A549 (cell line): ENCODE measurements at places on chromosomes 1 and 21. TPM values are rescaled to one million over a fixed set of nuclear protein-coding genes. Genes with fewer than 3 reads are reported as not detected.

GRCh38 chr1:3561702-3562101, 49.6 kb downstream of the MEGF6 start:
- no peak for DNase-seq

DNA sequence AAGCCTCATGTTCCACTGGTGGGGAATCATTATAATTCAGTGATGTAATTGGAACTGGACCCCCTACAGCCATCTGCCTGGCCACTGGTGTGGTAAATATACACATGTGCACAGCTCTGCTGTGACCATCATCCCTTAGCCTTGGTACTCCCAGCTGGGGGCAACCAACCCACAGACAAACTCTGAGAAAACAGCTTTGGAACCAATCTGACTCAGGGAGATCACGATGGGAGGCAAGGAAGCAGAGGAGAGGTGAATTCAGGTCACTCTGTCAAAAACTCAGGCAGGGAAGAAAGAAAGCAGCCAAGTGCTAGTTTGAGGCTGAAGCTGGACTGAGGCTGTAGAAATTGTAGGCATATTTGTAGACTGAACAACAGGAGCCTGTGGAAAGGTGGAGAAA, 197.8 kb upstream of the GALNT2 start:
- DNase-seq = no peak

DNA sequence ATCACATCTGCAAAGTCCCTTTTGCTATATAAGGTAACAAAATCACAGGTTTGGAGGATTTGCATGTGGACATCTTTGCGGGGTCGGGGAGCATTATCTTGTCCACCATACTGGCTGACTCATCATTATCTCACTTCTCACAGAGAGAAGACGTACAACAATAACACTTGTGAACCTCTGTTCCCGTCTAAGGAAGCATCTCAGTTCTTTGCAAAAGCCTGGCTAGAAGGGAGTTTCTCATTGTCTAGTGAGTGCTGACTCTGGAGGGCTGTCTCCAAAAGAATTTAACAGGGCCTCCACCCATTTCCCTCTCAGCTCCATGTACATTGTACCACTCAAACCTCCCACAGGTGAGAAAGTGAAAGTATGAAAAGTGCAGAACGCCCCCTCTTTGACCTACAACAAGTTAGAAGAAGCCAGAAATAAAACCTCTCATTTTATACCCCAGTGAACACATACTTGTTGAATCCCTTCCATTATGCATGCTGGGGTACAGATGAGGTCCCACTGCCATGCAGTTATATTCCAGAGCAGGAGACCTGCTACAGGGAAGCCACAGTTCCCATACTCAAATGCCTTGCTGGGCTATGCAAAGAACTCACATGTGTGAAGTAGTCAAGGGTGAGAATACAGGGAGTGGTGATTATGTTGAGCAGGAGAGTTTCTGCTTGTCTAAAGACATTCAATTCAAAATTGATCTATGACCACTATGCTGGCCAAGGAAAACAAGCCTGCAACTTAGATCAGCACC, 121.7 kb upstream of the PRDX6 start:
- no peak for DNase-seq

DNA sequence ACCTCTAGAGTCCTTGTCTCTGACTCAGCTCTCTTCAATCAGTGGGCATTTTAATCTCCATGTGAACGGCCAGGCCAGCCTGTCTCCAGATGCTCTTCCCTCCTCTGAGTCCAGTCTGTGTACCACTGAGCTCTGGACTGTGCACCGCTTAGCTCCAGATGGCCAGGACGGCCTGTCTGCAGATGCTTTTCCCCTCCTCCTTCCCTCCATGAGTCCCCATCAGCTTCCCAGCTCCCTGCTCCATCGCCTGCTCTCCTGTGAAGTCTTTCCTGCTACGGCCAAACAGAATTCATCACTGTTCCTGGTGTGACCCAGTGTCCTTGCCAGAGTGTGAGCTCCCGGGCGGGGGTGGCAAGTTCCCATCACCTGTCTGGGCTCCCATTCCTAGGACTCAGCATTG, 42.0 kb downstream of the STUM start:
- DNase-seq = no peak

GRCh38 chr1:15835205-15835740, 12.2 kb upstream of the SPEN start:
- DNase-seq = no peak

- no peak for DNase-seq
These were observed 10.6 kb downstream of the SOD1 start for GRCh38 chr21:31670070-31670469.

- no peak for DNase-seq
These were observed 76.7 kb upstream of the SCCPDH start for GRCh38 chr1:246647513-246647912.

- no peak for DNase-seq
These were observed 352.0 kb upstream of the KAZN start for GRCh38 chr1:14246471-14246870.

GRCh38 chr21:28309596-28309995, 683.1 kb downstream of the LTN1 start:
- no peak for DNase-seq

DNA sequence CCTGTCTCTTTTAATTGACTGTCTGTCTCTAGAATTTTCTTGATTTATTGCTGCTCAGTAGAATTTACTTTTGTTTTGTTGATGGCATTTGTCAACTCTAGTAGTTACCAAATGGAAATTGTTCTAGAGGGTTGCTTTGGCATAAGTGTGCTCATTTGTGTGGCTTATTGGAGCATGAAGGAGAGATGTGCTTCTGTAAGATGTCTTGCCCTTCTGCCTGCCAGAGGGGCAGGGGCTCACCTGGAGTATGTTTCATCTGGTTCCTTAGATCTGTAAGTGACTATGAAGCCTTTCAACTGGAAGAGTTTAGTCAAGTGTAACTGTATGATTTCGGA, 345.5 kb downstream of the DISC1 start:
- no peak for DNase-seq

GRCh38 chr1:200590001-200590400, 30.6 kb downstream of the KIF14 start:
- DNase-seq = no peak

- DNase-seq = no peak
These were observed 142.0 kb upstream of the ATP1B1 start for GRCh38 chr1:168964478-168964877.

DNA sequence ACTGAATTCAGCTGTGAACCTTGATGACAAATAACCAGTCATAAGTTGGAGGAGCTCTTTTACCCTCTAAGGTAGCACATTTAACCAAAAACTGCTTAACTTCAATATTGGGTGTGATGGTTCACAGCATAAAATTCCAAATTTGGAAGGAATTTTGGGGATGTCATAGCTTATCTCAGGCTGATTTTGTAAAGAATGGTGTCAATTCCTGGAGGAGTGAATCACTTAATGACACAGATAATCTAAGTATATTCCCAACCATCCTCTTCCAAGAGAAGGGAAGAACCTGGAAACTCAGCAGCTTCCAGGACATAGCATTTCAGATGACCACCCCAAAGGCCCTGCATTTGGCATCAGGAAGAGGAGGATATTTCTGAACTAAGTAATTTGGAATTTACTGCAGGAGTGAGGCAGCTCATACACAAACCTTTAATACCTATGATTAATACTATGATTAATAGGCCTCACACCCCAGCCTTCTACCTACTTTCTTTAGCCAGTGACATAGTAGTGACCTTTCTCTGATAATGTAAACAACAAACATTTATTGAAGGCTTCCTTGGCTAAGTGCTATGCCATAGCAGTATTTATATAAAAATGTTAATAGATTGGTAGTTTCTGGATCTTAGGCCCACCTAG, 14.5 kb downstream of the GLUL start:
- DNase-seq = no peak

DNA sequence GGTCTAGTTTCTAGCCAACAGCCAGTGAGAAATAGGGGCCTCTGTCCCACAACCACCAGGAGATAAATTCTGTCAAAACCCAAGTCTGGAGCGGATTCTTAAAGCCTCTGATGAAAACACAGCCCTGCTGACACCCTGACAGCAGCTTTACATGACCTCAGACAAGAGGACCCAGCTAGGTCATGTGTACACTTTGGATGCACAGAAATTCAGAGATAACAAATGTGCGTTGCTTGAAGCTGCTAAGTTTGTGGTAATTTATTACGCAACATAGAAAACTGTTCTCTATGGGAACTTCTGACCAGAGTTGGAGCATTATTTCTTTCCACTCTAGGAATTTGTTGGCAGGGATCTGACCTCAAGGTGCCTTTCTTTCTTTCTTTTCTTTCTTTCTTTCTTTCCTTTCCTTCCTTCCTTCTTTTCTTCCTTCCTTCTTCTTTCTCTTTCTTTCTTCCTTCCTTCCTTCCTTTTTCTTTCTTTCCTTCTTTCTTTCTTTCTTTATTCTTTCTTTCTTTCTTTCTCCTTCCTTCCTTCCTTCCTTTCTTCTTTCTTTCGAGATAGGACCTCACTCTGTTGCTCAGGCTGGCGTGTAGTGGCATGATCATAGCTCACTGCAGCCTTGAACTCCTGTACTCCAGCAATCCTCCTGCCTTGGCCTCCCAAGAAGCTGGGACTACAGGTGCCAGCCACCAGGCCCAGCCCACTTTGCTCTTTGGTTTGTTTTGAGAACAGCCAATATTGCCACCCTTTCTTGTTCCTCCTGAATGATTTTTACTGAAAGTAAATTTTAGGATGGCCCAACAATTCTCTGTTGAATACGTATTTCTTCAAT, 14.9 kb upstream of the HMGCS2 start:
- DNase-seq = no peak

- no peak for DNase-seq
These were observed 3.9 kb upstream of the P3R3URF start for GRCh38 chr1:46180082-46180616.

DNA sequence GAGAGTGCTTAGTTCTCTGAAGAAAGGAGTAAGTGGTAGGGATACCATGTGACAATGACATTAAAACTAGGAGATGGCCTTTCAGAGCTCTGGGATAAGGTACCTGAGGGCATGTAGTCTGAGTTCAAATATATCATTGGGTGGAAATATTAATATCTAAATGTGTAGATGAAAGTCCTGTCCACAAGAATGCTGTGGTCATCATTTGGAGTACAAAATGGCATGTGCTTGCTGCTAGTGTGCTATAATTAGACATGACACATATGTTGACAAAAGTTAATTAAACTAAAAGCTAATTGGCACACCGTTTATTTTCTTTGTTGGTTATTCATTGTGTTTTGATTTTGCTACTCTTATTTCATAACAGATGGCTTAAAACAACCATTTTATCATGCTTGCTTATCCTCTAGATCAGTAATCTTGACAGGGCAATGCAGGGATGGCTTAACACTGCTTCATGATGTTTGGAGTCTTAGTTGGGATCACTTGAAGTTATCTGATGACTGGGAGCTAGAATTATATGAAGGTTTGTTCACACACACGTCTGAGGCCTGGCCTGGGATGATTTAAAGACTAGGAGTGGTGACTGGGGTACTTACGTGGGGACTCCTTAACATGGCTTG, 31.0 kb downstream of the CC2D1B start:
- no peak for DNase-seq

DNA sequence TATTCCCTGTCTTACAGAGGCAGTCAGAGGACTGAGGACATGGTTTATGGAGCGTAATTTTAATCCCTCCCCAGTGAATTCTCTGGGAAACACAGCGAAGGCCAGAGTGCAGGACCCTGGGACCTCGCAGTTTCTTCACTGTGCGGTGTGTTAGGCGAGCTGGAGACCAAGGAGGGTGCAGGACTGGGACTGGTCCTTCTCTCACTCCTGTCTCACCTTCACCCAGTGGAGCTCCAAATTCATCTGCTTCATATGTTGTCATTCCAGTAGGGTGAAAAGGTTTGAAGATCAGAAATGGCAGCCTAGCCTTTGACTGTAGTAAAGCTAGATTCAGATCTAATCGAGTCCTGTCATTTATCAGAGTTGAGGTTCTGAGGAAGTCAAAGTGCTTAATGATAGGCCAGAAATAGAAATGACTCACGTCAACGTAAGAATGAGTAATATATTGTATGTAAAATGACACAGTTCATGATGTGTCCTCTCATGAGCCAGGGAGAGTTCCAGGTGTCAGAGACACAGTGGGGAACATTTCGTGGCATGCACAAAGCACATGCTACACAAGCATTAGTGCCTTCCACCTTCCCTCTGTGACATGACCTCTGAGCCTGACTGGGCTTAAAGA, 647.5 kb downstream of the SMYD3 start:
- peak; percentile 8 for DNase-seq

- peak; percentile 74 for DNase-seq
These were observed 43.0 kb downstream of the PLXNA2 start for GRCh38 chr1:208201229-208201628.

DNA sequence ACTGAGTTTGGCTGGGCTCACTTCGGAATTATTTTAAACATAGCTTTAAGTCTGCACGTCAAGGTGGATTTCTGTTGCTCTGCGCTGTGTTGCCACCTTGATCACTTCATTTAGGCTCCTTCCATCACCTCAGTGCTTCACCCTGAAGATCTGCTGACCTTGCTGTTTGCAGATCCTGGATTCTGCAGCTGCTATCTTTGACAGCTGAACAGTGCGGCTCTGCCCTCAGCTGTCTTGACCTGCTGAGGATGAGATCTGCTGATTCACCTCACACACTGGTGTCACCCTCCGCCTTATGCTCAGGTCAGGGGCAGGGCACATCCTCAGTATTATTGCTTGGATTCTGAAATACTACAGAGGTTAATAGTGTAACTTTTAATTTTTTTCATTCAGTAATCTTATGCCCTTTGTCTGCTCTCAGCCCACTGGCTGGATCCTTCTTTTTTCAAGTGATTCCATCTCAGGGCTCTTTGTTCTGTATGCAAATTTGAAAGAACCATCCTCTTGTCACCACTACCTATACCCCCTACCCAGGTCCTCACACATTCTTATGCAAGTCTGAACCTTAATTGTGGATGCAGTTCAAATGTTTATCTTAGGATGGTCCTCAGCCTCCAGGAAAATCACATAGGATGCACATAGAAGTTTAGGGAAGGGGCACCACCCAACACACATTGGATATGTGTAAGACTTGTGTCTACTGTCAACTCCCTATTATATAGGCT, 364.0 kb downstream of the OLFM3 start:
- DNase-seq = no peak

DNA sequence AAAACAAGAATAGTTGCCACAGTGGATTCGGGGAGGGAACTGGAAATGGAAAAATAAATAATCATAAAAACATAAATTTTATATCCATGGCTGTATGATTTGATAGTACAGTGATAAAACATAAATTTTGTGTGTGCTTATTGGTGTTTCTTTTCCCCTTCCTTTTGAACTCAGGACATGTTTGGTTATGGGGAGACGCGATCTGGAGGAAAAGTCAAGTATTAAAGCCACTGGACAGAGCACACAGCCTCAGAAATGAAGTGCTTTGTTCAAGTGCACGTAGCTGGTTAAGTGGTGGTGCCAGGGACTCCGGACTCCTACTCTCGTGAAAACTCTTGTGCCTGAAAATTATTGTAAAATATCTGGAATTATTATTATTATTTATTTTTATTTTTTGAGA, 9.7 kb upstream of the HMGCS2 start:
- no peak for DNase-seq

The PRR9 gene
- not detected in 3 replicates for polyA plus RNA-seq

The F5 gene
- 0.03 to 0.04 TPM (median 0.04 TPM) in 3 replicates for polyA plus RNA-seq

The TAS1R3 gene
- 0.14 to 0.24 TPM (median 0.15 TPM) in 3 replicates for polyA plus RNA-seq

The DMBX1 gene
- 1.1 to 2.2 TPM (median 1.7 TPM) in 3 replicates for polyA plus RNA-seq

The NBPF12 gene
- polyA plus RNA-seq = 7.1 to 7.9 TPM (median 7.4 TPM) in 3 replicates

The DCST2 gene
- polyA plus RNA-seq = 0.23 to 0.46 TPM (median 0.43 TPM) in 3 replicates

The NBPF4 gene
- 0.21 to 0.42 TPM (median 0.25 TPM) in 3 replicates for polyA plus RNA-seq

The RABIF gene
- polyA plus RNA-seq = 16.0 to 16.8 TPM (median 16.4 TPM) in 3 replicates

The CFAP126 gene
- polyA plus RNA-seq = not detected in 3 replicates

The PNRC2 gene
- polyA plus RNA-seq = 34.4 to 37.5 TPM (median 36.1 TPM) in 3 replicates

The FOXD3 gene
- polyA plus RNA-seq = 0.22 to 0.34 TPM (median 0.30 TPM) in 3 replicates
